ENCODE measurements at places on chromosomes 6 and 20.

GRCh38 chr20:49905415-49906091 is 9.8 kb downstream of the SPATA2 start:
- DNase-seq: no peak

DNA sequence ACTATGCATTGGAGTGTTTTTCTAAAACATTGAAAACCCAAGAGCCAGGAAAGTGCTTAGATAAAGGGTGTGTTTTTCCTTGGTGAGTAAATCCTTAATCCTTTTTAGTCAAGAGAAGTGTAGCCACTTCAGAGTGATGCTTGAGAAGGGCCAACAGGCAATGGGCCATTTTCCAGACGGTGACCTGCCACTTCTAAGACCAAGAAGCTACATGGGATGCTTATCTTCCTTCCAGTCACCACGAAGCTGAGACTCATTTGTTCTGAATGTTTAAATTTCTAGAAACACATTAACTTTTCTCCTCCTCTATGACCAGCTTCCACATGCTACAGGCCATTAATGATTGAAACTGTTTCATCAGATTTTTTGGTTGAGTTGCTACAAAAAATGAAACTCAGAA is 34.4 kb upstream of the NHSL1 start:
- DNase-seq: no peak

DNA sequence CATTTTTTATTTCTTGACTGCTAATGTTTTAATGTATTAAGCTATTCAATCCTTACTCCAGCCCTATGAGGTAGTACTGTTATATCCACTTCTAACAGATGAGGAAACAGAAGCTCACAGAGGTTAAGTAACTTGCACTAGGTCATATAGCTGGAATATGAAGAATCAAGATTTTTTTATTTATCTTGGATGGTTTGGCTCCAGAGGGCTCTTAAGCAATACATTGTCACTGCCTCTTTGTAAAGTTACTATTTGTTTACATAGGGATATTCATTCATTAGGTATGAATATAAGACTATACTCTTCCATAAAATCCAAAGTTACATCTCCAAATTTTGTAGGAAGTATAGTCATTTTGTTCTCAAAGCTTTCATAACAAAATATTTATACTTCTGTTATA is 113.8 kb downstream of the LAMP5 start:
- no peak for DNase-seq

- DNase-seq: no peak
Observed at GRCh38 chr6:14772188-14772587, 473.7 kb upstream of the JARID2 start.

DNA sequence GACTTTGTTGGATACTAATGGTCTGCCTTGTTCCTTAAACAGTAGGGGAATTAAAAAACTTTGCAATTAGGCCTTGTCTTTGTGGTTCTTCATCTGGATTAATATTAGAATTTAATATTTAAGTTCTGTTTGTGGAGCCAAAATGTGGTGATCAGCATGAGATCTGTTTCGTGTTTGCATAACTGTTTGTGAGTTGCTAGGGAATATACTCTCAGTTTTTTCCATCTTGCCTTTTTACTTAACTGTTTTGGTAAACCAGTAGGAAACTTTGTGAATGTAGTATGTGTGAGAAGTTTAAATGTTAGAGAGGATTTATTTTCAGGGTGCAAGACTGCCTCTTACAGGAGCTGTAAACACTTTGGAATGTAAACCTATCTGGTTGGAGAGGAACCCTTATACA is 35.6 kb downstream of the LRRC1 start:
- no peak for DNase-seq

GRCh38 chr20:46810448-46811223 is 84.0 kb upstream of the EYA2 start:
- no peak for DNase-seq

All from stimulated activated CD4-positive, alpha-beta T cell treated with anti-CD3 and anti-CD28 coated beads, Interleukin-15, amount 100 ng/mL, for 24 hours (primary cell).